ENCODE measurements at places on chromosomes 11 and 22.

- no peak for DNase-seq
Measured at GRCh38 chr11:47724041-47724729, 9.0 kb upstream of the AGBL2 start.

- DNase-seq: no peak
Measured at GRCh38 chr22:19681863-19682245, 32.4 kb upstream of the SEPTIN5 start.

DNA sequence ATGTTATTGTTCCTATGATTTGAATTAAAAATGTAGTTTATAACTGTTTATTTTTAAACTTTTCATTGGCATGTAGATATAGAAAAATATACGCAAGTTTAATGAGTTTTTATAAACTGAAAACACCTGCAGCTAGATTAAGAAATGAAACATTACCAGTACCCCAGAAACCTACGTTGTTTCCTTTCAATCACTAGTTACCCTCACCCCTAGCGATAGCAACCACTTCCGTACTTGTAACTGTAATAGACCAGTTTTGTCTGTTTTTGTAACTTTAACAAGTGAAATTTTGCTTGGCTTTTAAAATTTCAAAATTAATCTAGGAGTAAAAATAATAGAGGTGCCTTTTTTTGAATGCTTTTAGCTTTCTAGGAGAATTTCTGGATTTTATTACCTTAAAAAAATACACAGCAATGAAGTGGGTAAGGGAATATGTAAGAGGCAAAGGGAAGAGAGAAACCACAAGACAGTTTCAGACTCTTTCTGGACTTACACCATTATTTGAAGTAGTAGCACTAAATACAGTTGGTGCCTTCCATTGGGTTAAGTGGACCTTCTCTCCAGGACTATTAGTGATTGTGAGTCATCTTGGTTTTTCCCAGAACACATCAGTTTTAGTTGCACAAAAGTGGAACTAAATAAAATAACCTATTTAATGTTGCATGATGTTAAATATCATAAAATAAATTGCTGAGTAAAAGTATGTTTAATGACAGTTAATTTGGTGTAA, 18.7 kb upstream of the NAT10 start:
- no peak for DNase-seq

DNA sequence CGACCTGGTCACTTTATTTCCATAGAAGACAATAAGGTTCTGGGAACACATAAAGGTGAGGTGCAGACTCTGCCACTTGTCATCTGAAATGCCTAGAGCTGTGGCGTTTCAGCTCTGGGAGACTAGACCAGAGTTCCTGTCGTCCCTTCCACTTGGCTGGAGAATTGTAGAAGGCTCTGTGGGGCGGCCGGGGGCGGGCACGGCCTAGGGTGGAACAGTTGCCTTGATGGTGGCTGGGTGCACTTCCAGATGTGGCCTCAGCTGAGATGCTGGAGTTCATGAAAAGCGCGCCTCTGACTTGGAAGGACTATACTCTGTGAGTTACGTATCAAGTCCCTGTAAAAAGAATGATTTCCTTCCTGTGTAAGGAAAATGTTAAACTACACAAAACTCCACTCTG, 16.8 kb downstream of the TRMU start:
- no peak for DNase-seq

GRCh38 chr22:31626427-31627150, 35.4 kb downstream of the PISD start:
- no peak for DNase-seq

Measured in GM18507 (cell line).